ENCODE measurements at places on chromosomes 12 and 14. TPM values are rescaled to one million over a fixed set of nuclear protein-coding genes. Genes with fewer than 3 reads are reported as not detected.
A peak's percentile ranks its signal among the peaks of the same experiment; 100 is the strongest.

GPD1 gene
- total RNA-seq: 8.8 TPM

VRTN gene
- not detected for total RNA-seq

- DNase-seq: no peak
Measured at GRCh38 chr12:74781991-74782485, 244.4 kb downstream of the ATXN7L3B start.

DNA sequence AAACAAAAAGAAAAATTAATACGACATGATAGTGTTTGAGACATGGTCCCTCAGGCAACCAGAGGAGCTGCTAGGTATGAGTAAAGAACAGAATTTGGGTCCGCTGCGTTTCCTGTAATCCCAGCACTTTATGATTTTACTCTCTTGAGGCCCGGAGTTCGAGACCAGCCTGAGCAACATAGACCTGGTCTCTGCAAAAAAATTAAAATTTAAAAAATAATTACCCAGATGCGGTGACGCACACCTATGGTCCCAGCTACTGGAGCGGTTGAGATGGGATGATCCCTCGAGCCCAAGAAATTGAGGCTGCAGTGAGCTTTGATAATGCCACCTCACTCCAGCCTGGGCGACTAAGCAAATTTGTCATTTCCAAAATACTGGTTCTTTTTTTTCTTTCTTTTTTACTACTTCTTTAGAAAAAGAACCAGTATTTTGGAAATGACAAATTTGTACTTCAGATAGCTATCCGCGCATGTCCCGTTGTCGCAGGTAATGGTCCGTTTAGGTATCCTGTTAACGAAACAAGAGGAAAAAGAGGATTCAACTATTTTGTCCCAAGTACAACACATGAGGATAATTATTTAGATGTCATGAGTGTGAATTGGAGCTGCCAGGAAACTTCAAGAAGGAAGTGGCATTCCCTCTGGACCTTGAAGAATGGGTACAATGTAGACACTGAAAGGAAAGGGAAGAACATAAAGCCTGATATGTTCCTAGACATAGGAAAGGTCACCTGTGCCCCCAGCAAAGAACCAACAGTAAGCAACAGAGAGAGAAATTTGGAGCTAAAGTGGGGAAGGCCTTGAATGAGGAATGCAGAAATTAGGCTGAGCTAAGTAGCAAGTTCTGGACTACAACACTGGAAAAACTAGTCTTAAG, 1.2 kb upstream of the HECTD1 start:
- DNase-seq: no peak

DNA sequence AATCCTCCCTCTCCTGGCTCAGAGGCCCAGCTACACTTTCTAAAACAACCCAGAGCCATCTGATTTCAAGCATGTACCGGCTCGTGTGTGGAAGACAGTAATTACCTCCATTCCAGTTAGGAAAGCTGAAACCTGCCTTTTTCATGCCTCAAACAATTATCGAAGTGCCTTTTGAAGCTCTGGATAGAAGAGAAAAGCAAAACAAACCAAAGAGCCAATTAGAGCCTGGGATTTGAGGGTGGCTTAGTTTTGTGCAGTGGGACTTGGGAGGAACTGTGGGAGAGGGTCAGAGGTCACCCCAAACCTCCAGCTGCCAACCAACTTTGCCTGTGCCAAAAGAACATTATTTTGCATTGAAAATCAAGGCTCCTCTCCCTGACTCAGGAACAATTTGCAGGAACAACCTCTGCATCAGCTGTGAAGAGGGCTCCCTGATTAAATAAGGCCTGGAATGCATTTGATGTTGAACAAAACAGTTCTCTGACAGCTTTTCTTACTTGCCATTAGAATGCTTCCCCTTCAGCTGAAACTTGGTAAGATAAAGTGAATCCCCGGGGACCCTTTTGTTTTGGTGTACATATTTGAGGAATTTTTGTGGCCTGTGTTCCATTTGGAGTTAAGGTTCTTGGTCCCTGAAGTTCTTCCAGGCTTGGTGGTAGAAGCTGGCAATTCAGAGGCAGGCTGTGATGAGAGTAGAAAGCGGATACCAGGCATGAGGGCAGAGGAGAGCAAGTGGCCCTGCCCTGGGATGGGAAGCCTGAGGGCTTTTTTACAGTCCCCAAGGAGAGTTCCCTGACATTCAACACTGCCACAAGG, 270.1 kb downstream of the ZFP36L1 start:
- DNase-seq: peak; percentile 60

DNA sequence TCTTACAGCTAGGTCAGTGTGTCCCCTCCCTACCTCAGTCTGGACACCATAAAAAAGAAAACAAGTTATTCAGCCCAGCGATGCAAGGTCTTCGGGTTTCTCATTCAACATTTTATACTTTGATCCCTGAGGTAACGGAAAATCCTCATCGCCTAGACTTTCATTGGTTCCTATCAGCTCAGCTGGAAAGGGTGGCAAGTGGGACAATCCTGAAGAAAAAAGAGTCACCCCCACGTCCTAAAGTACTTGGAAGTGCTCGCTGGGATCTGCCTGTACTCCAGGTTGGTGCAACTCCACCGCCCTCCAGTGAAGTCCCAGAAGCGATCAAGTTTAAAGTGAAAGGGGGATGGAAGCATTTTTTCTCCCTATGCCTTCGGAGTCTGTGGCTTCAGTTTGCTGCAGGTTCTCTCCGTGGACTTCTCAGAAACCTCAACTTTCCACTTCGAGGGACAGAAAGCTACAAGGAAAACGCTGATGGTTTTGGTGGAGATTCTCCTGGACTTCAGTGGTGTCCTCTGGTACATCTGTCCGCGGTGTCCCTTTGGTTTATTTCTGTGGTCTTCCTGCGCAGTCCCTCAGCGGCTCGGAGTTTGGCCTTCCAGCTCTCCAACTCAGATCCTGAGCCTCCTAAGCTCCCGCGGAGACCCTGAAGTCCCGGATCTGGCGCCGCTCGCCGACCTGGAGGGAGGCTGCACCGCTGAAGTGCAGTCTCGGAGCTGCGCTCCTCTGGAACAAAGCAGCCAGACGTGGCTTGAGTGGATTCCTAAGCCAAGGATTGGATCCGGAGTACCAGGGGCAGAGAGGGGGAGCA, 1.8 kb upstream of the LRFN5 start:
- DNase-seq: no peak

DNA sequence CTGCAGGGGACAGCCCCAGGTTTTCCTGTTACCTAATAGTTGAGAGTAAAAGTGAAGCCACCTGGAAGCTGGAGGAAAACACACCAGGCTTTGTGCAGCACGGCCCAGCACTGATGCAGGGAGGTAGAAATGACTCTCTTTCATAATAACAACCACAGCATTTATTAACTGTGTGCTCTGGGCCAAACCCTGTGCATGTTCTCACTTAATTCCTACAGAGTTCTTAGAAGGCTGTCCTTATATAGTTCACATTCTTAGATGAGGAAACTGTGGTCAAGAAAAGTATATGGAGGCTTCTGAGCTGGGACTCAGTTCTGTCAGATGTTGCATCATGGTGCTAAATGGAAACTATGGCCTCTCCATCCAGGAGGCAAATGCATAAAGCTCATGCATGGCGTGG, 100.0 kb downstream of the PAPOLA start:
- no peak for DNase-seq

GRCh38 chr12:5514016-5514415, 82.1 kb downstream of the NTF3 start:
- peak; percentile 49 for DNase-seq

DNA sequence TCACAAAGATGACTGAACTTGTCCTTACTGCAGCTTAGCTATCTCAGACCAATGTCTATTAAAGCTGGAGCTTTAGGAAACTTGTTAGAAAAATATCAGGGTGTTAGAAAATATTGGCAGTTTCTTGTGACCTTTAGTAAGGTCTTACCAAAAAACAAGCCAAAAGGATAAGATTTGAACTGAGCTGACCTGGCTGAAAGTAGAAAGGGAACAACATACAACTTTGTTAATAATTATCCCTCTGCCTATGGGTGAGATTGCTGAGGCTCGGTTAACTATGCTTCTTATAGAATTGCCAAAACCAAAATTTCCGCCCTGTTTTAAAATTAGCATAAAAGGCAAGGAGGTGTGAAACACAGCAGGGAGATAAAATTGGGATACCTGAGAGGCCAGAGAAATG, 73.8 kb downstream of the DHRS2 start:
- no peak for DNase-seq

DNA sequence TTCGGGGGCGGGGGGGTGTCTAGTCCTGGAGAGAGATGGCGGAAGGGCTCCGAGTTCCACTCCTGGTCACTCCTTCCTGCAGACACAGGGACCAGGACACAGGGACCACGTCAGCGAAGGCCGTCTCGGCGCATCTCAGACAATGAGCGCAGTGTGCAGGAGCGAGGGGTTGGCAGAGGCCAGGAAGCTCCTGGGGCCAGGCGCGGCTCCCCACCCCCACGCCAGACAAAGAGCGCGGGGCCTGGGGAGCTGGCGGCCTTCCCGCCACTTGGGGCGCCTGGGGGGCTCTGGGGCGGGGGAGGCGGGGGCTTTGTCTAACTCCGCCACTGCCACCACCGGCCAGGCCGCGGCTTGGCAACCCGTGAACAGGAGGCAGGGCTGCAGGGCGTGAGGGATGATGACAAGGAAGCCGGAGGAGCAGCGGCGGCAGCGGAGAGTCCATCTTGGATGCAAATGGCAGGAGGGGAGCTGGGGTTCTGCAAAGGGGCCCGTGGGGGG, 2.2 kb downstream of the CDK2AP1 start:
- peak; percentile 84 for DNase-seq

DNA sequence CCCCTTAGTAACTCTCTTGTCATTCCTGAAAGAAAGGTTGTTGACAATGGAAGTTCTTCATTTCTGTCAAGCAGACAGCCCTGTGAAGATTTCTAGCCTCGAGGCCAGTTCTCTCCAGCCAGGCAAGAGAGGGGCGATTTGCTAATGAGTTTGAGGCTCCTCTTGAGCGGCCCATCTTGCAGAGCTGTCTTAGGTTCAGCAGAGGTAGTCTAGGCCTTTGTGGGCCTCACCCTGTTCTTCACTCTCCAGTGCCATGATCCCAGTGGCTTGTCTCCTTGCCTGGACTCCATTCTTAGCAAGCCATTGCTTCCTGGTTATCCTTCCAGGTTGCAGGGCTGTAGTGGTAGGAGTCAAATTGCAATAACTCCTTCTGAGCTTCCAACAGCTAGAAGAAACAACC, 9.7 kb downstream of the TPH2 start:
- DNase-seq: no peak

Measured in right atrium auricular region (tissue), 2 donors.